ENCODE measurements at places on chromosomes 7 and 10. TPM values are rescaled to one million over a fixed set of nuclear protein-coding genes. Genes with fewer than 3 reads are reported as not detected.

GRCh38 chr10:71213761-71214440, 1.5 kb downstream of the UNC5B start:
- DNase-seq: no peak

DNA sequence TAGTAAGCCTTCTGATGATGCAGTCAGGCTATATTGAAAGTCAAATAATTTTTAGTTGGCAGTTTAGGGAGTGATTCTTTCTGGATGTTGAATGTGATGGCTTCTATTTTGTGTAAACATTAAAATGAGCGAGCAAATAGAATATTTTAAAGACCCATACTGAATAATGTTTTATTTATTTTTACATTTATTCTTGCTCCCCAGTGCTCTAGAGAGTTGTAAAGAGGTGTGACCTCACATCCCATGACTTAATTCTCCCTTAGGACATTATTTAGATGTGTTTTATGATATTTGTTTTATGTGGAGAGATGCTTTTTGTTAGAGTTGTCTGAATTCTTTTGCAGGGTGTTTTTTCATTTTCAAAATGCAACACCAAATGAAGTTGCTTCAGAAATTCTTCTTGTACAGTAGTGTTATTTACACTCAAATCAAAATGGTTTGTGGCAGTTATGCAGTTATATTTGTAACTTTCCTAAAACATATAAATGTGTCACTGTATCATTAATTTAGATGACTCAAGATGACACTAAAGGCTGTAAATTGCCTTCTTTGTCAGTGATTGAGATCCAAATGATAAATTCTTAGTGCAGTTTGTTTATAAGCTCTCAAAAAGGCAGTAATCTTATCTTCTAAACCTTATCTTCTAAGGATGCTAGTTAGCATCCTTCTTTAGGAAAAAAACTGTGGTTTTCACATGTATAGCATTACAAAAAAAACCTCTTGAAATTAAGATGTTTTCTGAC, 12.4 kb downstream of the UMAD1 start:
- no peak for DNase-seq

DNA sequence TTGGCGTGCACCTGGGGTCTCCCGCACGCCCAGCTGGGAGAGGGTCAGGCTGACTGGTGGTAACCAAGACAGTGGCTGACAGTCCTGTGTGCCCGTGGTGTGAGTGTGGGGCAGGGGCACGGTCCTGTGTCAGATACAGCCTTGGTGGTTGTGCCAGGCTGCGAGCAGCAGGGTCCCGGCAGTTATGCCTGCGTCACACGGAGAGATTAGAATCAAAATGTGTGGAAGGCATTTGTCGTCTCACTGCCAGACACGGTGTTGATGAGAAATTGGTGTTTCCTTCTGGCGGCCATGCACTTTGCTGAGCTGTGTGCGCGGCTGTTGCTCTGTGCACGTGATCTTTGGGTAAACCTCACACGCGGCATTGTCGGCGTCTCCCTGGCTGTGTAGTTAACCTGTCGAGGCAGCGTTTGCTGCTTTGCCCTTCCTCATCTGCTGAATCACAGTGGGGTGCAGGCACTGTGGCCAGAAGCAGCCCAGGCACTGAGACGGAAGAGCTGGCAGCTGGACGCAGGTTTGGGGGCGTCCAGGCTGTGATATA, 87.7 kb downstream of the NKX6-2 start:
- DNase-seq: no peak

GRCh38 chr10:88505680-88506215, 77.4 kb downstream of the RNLS start:
- DNase-seq: no peak

DNA sequence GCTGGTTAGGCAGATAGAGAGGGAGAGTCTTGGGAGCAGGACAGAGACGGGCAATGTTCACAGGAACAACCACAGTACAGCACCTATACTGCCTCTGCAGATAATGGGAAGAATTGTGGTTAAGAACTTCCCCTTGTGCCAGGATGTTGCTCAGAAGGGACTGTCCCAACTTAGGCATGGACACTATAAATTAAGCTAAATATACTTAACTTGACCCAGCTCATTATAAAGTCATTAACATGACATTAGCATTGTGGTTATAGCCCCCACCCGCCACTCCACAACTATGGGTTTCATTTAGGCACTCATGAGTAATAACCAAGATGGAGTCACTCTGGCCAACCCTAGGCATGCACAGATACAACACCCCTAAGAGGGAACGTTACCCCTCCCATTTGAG, 310.9 kb upstream of the NRG3 start:
- no peak for DNase-seq

DNA sequence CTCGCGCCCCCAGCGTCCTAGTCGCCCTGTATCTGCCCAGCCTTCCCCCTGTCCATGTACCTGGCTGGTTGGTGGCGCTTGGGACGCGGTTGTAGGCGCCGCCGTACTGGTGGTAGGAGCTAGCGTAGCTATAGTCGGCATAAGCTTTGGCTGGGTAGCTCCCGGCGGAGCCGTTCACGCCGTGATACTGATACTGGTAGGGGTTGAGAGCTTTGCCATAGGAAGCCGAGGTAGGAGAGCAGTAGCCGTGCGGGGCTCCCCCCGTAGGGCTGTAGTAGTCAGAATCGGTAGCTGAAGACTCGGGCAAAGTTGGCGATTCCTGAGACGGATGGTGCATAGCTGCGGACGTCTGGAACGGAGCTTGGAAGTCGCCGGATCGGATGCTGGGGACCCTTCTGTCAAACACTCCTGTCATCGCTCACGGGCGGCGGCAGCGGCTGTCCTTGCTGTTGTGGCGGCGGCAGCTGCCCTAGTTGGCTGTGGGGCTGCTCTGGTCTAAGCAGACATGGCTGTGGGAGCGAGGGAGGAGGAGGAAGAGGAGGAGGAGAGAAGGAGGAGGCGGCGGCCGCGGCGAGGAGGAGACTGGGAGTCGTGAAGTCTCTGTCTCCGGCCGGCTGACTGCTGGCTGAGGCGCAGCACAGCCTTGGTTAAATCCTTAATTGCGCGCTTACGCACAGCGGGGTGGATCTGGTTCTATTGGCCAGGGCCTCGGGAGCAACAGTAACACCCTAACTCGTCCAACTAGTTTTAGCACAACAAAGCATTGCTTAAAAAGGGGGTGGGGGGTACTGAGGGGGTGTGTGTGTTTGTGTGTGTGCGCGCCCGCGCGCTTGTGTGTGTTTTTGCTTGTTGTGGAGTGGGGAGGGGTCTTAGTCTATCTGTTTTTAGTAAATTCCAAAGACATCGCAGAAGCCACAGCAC, at the start of gene DLX5:
TSS of gene DLX5 (minus strand) at position 623 of the 921 bp plus-strand sequence. CDS start at position 415, 208 bp downstream.
- no peak for DNase-seq

GRCh38 chr10:33309406-33309805, 25.1 kb downstream of the NRP1 start:
- no peak for DNase-seq

DNA sequence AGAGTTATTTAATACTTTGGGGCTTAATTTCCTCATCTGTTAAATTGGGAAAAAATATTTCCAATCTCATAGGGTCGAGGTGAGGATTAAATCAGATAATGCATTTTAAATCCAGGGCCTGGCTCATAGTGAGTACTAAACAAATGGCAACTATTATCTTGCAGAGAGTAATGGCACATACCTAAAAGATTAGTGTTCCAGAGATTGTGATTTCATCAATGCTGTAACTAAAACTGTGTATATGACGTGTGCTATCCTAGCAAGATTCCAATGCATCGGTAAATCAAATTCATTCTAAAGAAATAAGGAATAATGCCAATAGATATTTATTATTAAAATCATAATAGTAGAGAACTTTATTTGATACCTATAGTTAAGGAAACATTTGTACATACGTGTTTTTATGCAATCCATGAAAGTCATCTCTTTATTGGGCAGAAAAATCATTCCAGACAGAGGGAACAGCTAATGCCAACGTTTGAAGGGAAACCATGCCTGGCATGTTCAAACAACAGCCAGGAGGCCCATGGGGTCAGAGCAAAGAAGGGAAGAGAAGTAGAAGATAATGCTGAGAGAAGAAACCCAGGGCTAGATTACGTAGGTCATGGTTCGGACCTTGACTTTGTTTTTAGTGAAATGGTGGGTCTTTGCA, 174.8 kb upstream of the AGR3 start:
- DNase-seq: no peak

GRCh38 chr7:42940985-42941847, 9.0 kb downstream of the MRPL32 start:
- DNase-seq: peak; percentile 42

DNA sequence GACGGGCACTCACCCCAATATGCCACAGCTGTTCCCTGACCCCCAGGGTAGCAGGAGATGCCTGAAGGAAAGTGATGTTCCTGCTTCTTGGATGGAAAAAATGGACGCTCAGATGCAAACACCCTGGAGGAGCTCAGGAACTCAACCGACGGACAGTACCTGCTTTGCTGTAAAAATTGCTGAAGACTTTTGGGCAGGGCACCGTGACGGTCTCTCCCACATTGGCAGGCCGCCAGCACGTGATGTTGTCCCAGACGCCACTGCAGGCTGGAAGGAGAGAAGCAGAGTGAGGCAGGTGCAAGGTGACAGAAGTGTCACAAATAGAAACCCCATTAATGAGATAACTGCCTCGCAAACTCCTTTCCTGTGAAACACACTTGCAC, 35.0 kb downstream of the VIPR2 start:
- no peak for DNase-seq

GRCh38 chr10:71077796-71078453, 134.4 kb upstream of the UNC5B start:
- no peak for DNase-seq

- no peak for DNase-seq
Observed at GRCh38 chr7:4043988-4044387, 638.1 kb upstream of the FOXK1 start.

- DNase-seq: no peak
Observed at GRCh38 chr10:5583525-5584175, 58.9 kb downstream of the CALML3 start.

- DNase-seq: no peak
Observed at GRCh38 chr7:93249491-93250148, 17.5 kb downstream of the VPS50 start.

- DNase-seq: no peak
Observed at GRCh38 chr10:37434091-37434490, 308.7 kb downstream of the ANKRD30A start.

DNA sequence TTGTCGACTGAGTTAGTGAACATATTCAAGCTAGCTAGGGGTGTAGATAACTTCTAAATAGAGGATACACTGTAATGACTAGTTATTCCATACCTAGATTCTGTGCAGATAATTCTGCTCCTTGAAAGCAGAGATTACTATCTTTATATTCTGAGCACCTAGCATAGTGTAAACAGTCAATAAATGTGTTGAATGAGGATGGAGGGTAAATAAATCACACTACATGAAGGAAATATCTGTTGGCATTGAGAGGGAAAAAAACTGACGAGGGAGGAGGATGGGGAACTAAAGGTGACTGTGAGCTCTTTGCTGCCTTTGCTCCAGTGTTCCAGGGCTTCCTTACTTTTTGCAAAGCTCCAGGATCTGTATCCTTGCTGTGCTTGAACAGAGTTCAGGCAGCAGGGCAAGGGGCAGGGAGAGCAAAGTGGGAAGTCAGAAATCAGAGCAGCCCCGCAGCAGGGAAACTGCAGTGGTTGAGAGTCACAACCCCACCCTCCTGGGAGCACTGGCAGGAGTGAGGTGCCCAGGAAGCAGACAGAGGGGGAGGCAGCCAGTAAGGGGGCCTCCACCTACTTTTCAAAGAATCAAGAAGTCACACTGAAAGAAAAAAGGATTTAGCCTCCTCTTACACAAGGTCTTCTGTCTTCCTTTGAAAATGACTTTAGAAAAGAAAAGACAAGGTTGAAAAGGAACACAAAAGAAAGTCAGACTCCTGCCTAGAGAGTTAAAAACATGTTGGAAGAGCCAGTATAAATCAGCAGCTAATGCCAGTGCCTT, 71.8 kb upstream of the LRRN3 start:
- no peak for DNase-seq

DNA sequence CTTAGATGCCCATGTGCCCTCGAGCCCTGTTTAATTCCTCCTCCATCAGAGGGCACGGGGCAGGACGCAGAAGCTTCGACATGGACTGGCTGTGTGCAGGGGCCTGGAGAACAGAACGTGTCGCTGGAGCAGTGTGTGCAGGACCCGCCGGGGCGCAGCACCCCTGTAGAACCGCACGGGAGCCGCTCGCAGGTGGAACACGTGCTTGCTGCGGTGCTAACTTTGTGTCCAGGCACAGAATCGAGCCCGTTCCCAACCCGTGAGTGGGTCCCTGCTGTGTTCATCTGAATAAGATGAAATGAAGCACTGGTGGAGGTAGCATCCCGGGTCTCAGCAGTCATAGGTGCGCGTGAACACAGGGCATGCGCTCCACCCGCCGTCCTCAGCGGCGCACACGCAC, 116.9 kb downstream of the WDR37 start:
- DNase-seq: no peak

- DNase-seq: no peak
Observed at GRCh38 chr7:138500892-138501291, 40.8 kb downstream of the TRIM24 start.

- no peak for DNase-seq
Observed at GRCh38 chr10:77004917-77005564, 632.6 kb downstream of the KCNMA1 start.

DNA sequence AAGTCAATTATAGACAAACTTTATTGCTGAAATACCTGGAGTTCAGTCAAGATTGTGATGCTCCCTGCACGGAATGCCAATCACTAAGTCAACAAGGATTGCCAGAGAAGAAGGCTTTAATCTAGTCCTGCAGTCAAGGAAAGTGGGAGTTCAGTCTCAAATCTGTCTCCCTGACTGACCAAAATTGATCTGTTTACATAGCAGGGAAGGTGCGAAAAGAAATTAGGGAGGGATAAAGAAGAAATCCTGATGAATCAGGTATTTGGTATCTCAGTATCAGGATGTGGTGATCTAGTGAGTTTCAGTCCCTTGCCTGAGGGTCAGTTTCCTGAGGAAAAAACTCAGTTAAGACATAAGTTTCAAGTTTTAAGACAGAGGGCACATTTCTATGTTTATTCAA, 2.1 kb upstream of the AKR1D1 start:
- DNase-seq: no peak

Gene TLX1
- not detected for total RNA-seq

Gene PBLD
- 1.4 TPM for total RNA-seq

Gene OR6B1
- not detected for total RNA-seq

Gene ATP6V0E2
- total RNA-seq: 34.9 TPM

Gene ANKRD2
- total RNA-seq: not detected

Gene HHEX
- total RNA-seq: 24.0 TPM

Gene EPO
- not detected for total RNA-seq

Gene FEZF1
- not detected for total RNA-seq

Gene PDE6C
- total RNA-seq: not detected

Gene TMEM225B
- 2.5 TPM for total RNA-seq

Gene HTRA1
- not detected for total RNA-seq

Gene GSAP
- total RNA-seq: 202 TPM

Gene TUBB8
- not detected for total RNA-seq

Gene IFIT3
- 12.0 TPM for total RNA-seq

Gene CDHR1
- 6.5 TPM for total RNA-seq

Gene PIP
- total RNA-seq: not detected

Gene ATOH7
- not detected for total RNA-seq

Gene MOGAT3
- total RNA-seq: not detected

Gene ADAM22
- total RNA-seq: 3.0 TPM

Gene ATRNL1
- not detected for total RNA-seq

Measured in natural killer cell (primary cell).